ENCODE measurements at places on chromosomes 2 and 18.

DNA sequence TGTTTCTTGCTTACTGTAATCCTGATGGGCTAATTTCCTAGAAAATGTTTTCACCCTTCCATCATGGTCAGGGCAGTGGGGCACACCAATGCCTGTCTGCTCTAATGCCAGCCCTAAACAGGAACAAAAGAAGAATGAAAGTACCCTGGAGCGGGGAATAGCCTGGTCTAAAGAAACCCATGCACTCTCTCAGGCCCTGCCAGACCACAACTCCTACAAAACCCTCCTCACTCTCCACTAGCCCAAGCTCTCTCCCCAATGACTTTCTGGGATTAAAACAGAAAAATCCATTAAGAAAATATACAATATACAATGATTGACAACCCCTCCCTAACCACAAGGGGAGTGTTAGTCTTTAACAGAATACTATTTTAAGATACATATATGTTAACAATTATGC lies 67.6 kb downstream of the AAK1 start:
- peaks cover 18% of the 10 kb centered on the region for H3K36me3 ChIP-seq
- H3K27me3 ChIP-seq: peaks cover 10% of the 10 kb centered on the region
- no peak for DNase-seq
- no peak overlapping the region for H3K27ac ChIP-seq
- no peak overlapping the region for H3K4me3 ChIP-seq
- H3K4me1 ChIP-seq: peaks cover 46% of the 10 kb centered on the region

GRCh38 chr18:62898359-62898758 lies 183.0 kb downstream of the PHLPP1 start:
- DNase-seq: no peak
- H3K4me1 ChIP-seq: peaks cover 8% of the 10 kb centered on the region
- no peak overlapping the region for H3K27ac ChIP-seq
- H3K4me3 ChIP-seq: no peak overlapping the region
- H3K36me3 ChIP-seq: peaks cover 31% of the 10 kb centered on the region

DNA sequence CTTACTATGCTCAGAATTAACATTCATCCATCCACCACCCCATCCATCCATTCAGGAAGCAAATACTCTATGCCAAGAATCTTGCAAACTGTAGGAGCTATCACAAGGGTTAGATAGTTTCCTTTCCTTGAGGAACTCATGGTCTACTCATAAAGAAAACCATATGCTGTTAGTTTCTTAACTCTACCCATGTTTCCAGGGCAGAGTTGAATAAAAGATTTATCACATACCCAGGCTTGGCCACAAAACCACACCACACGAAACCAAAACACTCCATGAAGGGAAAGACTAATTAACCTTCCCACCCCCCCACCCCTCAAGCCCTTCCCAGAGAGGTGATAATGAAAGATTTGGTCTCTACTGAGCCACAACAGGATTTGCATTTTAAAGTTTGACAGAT lies 23.7 kb upstream of the MSGN1 start:
- H3K27me3 ChIP-seq: peaks cover 5% of the 10 kb centered on the region
- no peaks in the 10 kb centered on the region for H3K4me1 ChIP-seq
- no peaks in the 10 kb centered on the region for H3K36me3 ChIP-seq

DNA sequence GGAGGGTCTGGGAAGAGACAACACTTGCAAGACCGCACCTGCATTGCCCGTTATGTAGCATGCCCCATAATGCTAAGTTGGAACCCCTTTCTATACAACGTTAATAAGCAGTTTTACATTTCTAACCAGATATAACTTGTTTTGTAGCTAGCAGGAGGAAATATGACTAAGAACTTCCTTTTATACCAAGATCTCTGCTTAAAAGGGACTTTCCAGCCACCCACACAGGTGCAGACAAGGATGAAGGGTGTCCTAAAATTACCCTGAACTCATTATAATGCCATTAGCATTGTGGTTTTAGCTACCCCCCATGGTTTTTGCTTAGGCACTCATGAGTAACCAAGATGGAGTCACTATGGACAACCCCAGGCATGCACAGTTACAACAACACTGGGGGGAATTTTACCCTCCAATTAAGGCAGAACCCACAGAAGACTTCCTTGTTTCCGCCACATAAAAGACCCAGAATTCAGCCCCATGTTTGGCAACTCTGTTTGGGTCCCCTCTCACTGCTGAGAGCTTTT lies 362.8 kb downstream of the CBLN2 start:
- H3K4me1 ChIP-seq: no peaks in the 10 kb centered on the region
- H3K36me3 ChIP-seq: no peaks in the 10 kb centered on the region
- H3K27ac ChIP-seq: no peak overlapping the region
- no peak for DNase-seq
- H3K27me3 ChIP-seq: peaks cover 1% of the 10 kb centered on the region

GRCh38 chr2:47272905-47273758 lies 118.0 kb upstream of the STPG4 start:
- no peaks in the 10 kb centered on the region for H3K36me3 ChIP-seq
- no peak overlapping the region for H3K4me3 ChIP-seq
- H3K27me3 ChIP-seq: peaks cover 3% of the 10 kb centered on the region
- peaks cover 17% of the 10 kb centered on the region for H3K4me1 ChIP-seq
- no peak for DNase-seq

DNA sequence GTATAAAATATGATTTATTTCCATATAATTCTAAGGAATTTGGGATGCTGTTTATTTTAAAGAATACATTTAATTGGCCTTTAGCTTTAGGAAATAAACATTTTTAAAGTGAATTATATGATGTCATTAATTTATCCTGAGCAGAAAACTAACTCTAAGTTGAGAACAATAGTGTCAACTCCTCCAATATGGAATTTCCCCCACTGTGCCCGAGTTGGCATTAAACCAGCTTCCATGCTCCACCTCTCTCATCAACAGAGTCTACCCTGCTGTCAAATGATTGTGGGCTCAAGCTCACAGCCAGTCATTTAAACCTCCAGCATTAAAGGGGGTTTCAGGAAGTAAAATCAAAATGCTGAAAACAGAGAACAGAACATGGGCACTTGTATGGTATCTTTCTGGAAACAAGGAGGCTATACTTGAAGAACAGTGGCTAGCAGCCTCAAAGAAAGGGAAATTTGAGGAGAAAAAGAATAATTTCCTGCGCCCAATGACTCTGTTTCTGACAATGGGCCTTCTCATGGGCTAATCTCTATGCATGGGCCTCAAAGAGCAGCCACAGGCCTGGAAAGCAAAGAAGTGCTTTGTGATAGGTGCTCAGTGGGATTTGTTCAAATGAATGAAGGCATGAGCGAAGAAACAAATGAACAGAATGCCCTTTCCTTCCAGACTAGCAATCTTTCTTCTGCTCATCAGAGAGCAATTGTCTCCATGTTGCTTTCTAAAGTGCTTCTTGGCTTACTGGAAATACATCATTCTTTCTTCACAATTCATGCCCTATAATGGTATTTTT lies 252.8 kb downstream of the MTX2 start:
- H3K4me1 ChIP-seq: peaks cover 50% of the 10 kb centered on the region
- no peaks in the 10 kb centered on the region for H3K36me3 ChIP-seq
- DNase-seq: no peak
- H3K27me3 ChIP-seq: no peaks in the 10 kb centered on the region
- H3K27ac ChIP-seq: no peak overlapping the region

DNA sequence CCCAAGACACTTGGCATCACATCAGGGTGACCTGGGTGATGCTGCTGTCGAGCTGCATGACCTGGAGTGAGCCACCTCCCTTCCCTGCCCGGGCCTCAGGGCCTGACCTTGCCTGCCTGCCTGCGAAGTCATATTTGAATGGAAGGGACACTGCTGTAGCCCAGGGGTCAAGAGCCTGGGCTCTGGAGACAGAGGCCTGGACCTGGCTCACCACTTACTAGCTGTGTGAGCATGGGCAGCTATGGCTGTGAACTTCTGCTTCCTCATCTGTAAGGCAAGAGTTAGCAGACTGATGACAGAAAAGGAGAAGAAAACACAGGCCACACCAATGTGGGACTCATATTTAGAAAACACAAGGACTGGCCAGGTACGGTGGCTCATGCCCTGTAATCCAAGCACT lies 118.7 kb downstream of the ZFP36L2 start:
- peaks cover 4% of the 10 kb centered on the region for H3K4me1 ChIP-seq
- H3K4me3 ChIP-seq: no peak overlapping the region
- no peak overlapping the region for H3K27ac ChIP-seq
- H3K27me3 ChIP-seq: peaks cover 7% of the 10 kb centered on the region

GRCh38 chr2:219851169-219851568 lies 223.7 kb downstream of the SLC4A3 start:
- no peak overlapping the region for H3K4me3 ChIP-seq
- H3K36me3 ChIP-seq: no peaks in the 10 kb centered on the region
- H3K4me1 ChIP-seq: no peaks in the 10 kb centered on the region
- DNase-seq: no peak
- no peak overlapping the region for H3K27ac ChIP-seq

- no peak overlapping the region for H3K4me3 ChIP-seq
- H3K36me3 ChIP-seq: no peaks in the 10 kb centered on the region
- H3K4me1 ChIP-seq: peaks cover 28% of the 10 kb centered on the region
- H3K27me3 ChIP-seq: no peaks in the 10 kb centered on the region
These were observed 339.4 kb downstream of the BCL11A start for GRCh38 chr2:60213865-60214625.

DNA sequence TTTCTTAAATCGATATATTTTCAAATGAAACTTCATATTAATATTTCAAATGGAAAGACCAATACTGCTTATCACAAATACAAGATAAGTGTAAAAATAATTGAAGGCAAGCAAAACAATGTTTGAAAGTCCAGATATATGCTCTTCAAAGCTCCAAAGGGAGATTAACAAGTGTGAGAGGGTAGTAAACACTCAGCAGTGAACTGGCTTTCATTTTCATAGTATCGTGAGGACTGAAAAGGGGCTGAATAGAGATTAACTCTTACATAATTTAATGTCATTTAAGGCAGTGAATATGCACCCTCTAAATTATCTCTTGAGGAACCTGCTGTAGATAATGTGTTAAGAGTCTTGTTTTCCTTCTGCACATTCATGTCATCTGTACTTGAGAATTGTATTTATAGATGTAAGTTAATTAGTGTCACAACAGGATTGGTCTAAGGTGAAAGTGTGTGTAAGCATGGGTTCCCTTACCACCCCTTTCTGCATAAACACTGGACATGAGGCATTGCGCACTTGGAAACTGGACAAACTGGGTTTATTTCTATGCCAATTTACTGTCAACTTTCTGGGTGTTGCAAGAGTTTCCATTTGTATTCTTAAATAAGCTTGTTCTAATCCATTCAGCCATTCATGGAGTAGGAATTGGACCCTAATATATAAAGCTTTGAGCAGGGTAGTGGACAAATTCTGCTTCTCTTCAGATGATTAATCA lies 76.7 kb upstream of the SESTD1 start:
- H3K27ac ChIP-seq: no peak overlapping the region
- no peaks in the 10 kb centered on the region for H3K27me3 ChIP-seq
- H3K4me3 ChIP-seq: no peak overlapping the region
- H3K36me3 ChIP-seq: no peaks in the 10 kb centered on the region
- H3K4me1 ChIP-seq: no peaks in the 10 kb centered on the region

GRCh38 chr18:58814317-58814716 lies 50.4 kb upstream of the ZNF532 start:
- no peak overlapping the region for H3K27ac ChIP-seq
- no peak overlapping the region for H3K4me3 ChIP-seq
- no peak for DNase-seq
- H3K4me1 ChIP-seq: no peaks in the 10 kb centered on the region
- no peaks in the 10 kb centered on the region for H3K36me3 ChIP-seq
- H3K27me3 ChIP-seq: no peaks in the 10 kb centered on the region

DNA sequence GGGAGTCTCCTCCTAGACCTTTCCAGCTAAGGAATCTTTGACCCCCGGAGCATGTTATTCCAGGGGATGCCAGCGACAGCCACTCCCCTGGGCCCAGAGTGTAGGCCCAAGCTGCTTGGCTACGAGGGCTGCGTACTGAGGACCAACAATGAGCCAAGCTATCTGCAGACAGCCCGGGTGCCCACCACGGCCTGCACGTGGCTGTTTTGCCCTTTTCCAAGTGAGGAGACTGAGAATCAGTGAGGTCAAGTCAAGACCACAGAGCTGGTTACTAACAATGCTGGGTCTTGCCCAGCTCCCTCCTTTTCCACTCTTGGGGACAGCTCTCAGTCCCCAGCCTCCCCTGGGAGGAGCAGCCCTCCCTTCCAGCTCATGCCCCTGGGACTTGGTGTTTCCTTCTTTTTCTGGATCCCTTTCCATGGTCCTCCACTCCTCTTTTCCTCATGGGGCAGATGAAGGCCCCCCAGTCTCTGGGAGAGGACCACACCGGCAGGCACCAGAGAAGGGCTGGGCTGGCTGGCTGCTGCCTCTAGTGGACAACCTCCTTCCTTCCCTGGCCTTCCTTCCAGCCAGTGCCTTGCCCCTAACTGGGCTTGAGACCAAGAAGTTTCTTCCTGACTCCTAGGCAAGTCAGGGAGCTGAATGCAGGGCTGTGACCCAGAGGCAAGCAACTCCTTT lies 550 bp upstream of the MALL start:
- peaks cover 16% of the 10 kb centered on the region for H3K27me3 ChIP-seq
- H3K27ac ChIP-seq: no peak overlapping the region
- peaks cover 40% of the 10 kb centered on the region for H3K4me1 ChIP-seq
- peaks cover 4% of the 10 kb centered on the region for H3K36me3 ChIP-seq
- DNase-seq: peak; percentile 40
- no peak overlapping the region for H3K4me3 ChIP-seq

- H3K4me1 ChIP-seq: no peaks in the 10 kb centered on the region
- no peaks in the 10 kb centered on the region for H3K36me3 ChIP-seq
- no peak overlapping the region for H3K4me3 ChIP-seq
- DNase-seq: no peak
- no peak overlapping the region for H3K27ac ChIP-seq
These were observed 58.7 kb downstream of the C18orf54 start for GRCh38 chr18:54416436-54416835.

DNA sequence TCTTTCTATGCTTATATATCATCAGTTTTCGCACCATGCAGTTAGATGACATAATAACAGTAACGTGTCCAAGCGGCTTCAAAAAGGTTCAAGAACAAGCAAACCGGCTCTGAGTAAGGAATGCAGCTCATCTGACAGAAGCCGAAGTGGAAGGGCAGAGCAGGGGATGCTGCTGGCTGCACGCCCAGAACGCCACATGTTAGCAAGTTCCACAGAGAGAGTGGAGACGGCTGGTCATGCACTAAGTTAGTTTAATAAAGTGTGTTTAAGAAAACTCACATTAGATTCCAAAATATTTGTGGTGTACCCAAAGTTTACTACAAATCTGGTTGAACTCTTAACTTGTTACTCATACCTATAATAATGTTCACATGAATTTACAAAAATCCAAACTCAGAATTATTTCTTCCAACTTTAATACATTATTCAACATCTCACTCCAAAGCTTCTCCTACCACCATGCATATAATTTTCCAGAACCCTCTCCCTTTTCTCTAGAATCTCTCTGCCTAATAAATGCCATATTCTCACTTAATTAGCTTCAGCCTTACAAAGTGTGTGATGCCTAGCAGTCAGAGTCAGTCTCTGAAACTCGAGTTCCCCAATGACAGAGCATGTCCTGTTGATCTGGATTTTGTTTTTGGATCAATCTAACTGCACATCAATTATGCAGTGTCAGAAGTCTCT lies 170.0 kb downstream of the DNAH7 start:
- H3K4me3 ChIP-seq: no peak overlapping the region
- H3K27ac ChIP-seq: no peak overlapping the region
- no peaks in the 10 kb centered on the region for H3K36me3 ChIP-seq

Data from endothelial cell (in vitro differentiated cells).